A549 treated with Mapracorat at 1 μM for 4 hours (cell line): ENCODE measurements at places on chromosomes 6 and 20. TPM values are rescaled to one million over a fixed set of nuclear protein-coding genes. Genes with fewer than 3 reads are reported as not detected.

LPA gene
- total RNA-seq: 0.02 to 0.17 TPM (median 0.06 TPM) in 4 of 5 replicates, not detected in the other

C6orf58 gene
- not detected in 5 replicates for total RNA-seq

NRN1 gene
- total RNA-seq: 0.59 to 0.98 TPM (median 0.77 TPM) in 5 replicates

OVOL2 gene
- total RNA-seq: 0.25 to 0.33 TPM (median 0.26 TPM) in 3 of 5 replicates, not detected in the others

FAM184A gene
- 0.10 TPM in 1 of 5 replicates, not detected in the others for total RNA-seq

FLRT3 gene
- total RNA-seq: 1.6 to 2.2 TPM (median 1.8 TPM) in 5 replicates

BPIFA2 gene
- not detected in 5 replicates for total RNA-seq

HINT3 gene
- 5.9 to 6.8 TPM (median 6.1 TPM) in 5 replicates for total RNA-seq

KIF6 gene
- 0.11 to 0.35 TPM (median 0.30 TPM) in 5 replicates for total RNA-seq

NOX3 gene
- not detected in 5 replicates for total RNA-seq

HLA-DQB2 gene
- not detected in 5 replicates for total RNA-seq

RFX6 gene
- not detected in 5 replicates for total RNA-seq

SPATA25 gene
- total RNA-seq: 0.19 to 0.53 TPM (median 0.40 TPM) in 3 of 5 replicates, not detected in the others

C6orf141 gene
- 9.7 to 13.3 TPM (median 11.2 TPM) in 5 replicates for total RNA-seq

IGF2R gene
- total RNA-seq: 26.5 to 33.4 TPM (median 29.9 TPM) in 5 replicates

CCN6 gene
- total RNA-seq: not detected in 5 replicates

MYO6 gene
- total RNA-seq: 6.4 to 7.7 TPM (median 6.7 TPM) in 5 replicates

IL17A gene
- not detected in 5 replicates for total RNA-seq

AK9 gene
- 0.86 to 1.5 TPM (median 1.1 TPM) in 5 replicates for total RNA-seq

ZC2HC1B gene
- total RNA-seq: not detected in 5 replicates

SLC22A3 gene
- total RNA-seq: 40.2 to 49.9 TPM (median 44.7 TPM) in 5 replicates

THEMIS gene
- not detected in 5 replicates for total RNA-seq

TINAG gene
- total RNA-seq: 0.25 to 0.30 TPM in 2 of 5 replicates, not detected in the others

CNR1 gene
- total RNA-seq: 1.1 to 1.9 TPM (median 1.2 TPM) in 5 replicates

MICA gene
- total RNA-seq: 26.9 to 30.3 TPM (median 28.5 TPM) in 5 replicates

C2 gene
- 0.26 to 0.46 TPM (median 0.31 TPM) in 5 replicates for total RNA-seq

NR2E1 gene
- total RNA-seq: 0.07 TPM in 1 of 5 replicates, not detected in the others

GPSM3 gene
- 0.29 to 0.50 TPM (median 0.33 TPM) in 5 replicates for total RNA-seq

GNL1 gene
- total RNA-seq: 28.7 to 34.3 TPM (median 33.2 TPM) in 5 replicates

CHMP4B gene
- 151 to 167 TPM (median 165 TPM) in 5 replicates for total RNA-seq

PAK5 gene
- not detected in 5 replicates for total RNA-seq

SPEF1 gene
- 1.3 to 2.4 TPM (median 1.9 TPM) in 5 replicates for total RNA-seq

MUC22 gene
- total RNA-seq: 0.03 TPM in 1 of 5 replicates, not detected in the others

MDN1 gene
- total RNA-seq: 9.6 to 14.0 TPM (median 12.4 TPM) in 5 replicates

CPNE5 gene
- total RNA-seq: 0.06 to 0.20 TPM (median 0.12 TPM) in 5 replicates

CRISP3 gene
- not detected in 5 replicates for total RNA-seq
